ENCODE measurements at places on chromosomes 1 and 21.

DNA sequence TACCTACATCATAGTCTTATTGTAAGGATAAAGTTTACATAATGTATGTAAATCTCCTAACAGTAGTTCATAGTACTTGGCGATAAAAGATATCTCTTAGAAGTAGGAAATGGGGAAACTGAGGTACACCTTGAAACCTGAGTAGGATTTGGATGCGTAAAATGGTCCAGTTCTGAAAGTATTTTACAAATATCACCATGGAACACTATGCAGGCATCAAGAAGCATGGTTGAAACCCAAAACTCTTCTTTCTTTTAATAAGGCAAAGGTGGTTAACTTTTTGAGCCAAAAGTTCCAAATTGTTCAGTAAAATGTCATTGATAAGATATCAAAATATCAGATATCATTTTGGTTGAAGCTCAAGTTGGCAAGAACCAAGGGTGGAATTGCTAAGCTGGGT, 46.0 kb downstream of the ROR1 start:
- no peaks in the 10 kb centered on the region for H3K4me1 ChIP-seq
- no peak overlapping the region for H3K4me3 ChIP-seq
- DNase-seq: no peak
- no peaks in the 10 kb centered on the region for H3K36me3 ChIP-seq

DNA sequence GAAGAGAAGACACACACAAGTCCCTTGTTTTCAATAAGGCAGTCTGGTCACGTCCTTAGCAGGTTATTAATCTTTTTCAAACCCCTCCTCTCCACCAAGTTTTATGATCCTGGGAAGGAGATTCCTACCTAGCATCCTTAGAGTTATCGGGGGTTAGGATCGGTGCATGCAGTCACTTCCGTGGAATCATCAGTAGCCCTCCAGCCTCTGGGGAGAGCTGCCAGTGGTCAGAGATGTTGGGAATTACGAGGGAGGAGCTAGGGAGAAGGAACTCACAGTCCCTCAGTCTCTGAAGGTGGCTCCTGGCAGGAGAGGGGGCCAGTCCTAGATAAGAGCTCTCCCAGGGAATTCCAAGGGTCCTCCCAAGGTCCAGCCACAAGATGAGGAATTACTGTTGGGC, 57.7 kb upstream of the ATP5PO start:
- no peak for DNase-seq
- peaks cover 33% of the 10 kb centered on the region for H3K4me1 ChIP-seq
- H3K36me3 ChIP-seq: no peaks in the 10 kb centered on the region
- peaks cover 6% of the 10 kb centered on the region for H3K27me3 ChIP-seq

GRCh38 chr1:53783056-53783455, 44.1 kb upstream of the GLIS1 start:
- H3K27ac ChIP-seq: no peak overlapping the region
- no peaks in the 10 kb centered on the region for H3K27me3 ChIP-seq
- no peak overlapping the region for H3K4me3 ChIP-seq
- no peaks in the 10 kb centered on the region for H3K36me3 ChIP-seq
- H3K4me1 ChIP-seq: no peaks in the 10 kb centered on the region

DNA sequence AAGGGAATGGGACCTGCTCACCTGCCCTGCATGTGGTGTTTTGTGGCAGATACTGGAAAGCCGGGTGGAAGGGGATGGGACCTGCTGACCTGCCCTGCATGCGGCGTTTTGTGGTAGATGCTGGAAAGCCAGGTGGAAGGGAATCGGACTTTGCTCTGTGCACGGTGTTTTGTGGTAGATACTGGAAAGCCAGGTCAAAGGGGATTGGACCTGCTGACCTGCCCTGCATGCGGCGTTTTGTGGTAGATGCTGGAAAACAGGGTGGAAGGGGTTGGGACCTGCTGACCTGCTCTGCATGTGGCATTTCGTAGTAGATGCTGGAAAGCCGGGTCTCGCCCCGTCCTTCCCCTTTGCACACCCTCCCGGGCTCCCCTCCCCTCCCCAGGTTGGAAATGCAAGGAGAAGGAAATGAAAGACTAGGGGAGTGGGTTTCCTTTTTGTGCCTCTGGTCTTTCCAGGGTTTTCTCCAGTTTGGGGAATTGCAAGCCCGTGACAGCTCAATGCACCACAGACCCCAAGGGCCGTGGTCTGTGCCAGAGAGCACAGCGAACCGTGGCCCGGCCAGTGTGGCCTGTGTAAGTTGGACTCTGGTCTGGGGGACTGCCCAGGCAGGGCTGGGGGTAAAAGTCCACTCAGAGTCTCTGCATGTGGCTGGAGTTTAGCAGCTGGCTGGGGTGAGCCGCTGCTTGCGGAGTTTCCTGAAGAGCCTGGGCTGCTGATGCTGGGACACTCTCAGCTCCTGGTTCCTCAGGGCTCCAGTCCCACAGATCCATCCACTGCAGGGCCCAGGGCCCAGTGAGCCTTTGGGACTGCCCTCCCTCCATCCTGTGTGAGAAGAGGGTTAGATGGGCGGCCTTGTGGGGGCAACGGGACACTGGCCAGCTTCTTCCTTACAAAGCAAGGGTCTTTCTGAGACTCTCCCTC, 105.5 kb downstream of the CRYAA start:
- H3K27me3 ChIP-seq: peaks cover 3% of the 10 kb centered on the region
- H3K4me1 ChIP-seq: no peaks in the 10 kb centered on the region
- H3K27ac ChIP-seq: no peak overlapping the region
- no peak overlapping the region for H3K4me3 ChIP-seq
- no peaks in the 10 kb centered on the region for H3K36me3 ChIP-seq
- DNase-seq: no peak

DNA sequence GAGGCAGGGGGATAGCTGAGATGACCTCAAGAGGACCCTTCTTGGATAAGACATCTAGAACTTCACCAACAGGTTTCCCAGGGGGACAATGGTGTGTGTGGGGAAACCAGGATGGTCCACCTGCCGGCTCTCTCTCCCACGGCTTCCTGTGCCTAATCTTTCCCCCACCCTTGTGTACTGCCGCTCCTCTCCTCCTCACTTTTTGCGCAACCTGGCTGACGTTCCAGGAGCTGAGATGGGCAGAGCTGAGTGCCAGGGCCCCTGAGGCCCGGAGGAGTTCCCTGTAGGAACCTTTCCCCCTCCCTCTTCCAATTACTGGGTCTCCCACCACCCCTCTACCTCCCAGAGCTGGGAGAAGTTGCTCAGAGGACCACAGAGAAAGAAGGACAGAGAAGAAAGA, 6.9 kb downstream of the SLC26A9 start:
- no peaks in the 10 kb centered on the region for H3K27me3 ChIP-seq
- peaks cover 35% of the 10 kb centered on the region for H3K4me1 ChIP-seq
- no peak overlapping the region for H3K27ac ChIP-seq
- no peak for DNase-seq
- H3K4me3 ChIP-seq: no peak overlapping the region

DNA sequence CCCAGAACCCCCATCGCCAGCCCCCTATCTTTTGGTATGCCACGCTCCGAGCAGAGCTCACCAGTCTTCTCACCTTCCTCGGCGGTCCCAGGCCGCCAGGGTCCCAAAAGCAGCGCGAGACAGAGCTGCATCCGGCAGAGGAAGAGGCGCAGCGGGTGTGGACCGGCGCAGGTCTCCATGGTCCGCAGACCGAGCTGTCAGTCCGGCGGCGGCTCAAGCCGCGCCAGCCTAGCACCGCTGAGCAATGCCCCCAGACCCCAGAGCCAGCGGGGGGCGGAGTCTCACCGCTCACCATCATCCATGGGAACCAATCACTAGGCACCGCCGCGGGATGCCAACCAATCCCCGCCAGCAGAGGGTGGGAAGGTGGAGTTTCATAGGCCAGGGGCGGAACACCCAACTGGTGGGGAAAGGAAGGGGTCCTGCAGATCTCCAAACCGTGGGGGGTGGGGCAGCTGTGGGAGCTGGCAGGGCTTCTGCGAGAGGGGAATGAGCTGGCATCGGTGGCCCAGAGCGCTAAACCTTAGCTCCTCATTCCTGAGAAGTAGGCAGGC, at the start of gene EPHA10:
Gene EPHA10 (minus strand): TSS at position 233 of the 554 bp plus-strand sequence. CDS start 54 bp downstream, at position 179.
- peaks cover 25% of the 10 kb centered on the region for H3K27me3 ChIP-seq
- H3K27ac ChIP-seq: no peak within 1 kb of the TSS
- H3K4me1 ChIP-seq: no peaks in the 10 kb centered on the region
- DNase-seq: no peak

GRCh38 chr1:214422137-214422671, 129.2 kb downstream of the PTPN14 start:
- no peak overlapping the region for H3K27ac ChIP-seq
- H3K4me3 ChIP-seq: no peak overlapping the region
- H3K4me1 ChIP-seq: peaks cover 36% of the 10 kb centered on the region
- no peak for DNase-seq
- H3K27me3 ChIP-seq: no peaks in the 10 kb centered on the region
- no peaks in the 10 kb centered on the region for H3K36me3 ChIP-seq

DNA sequence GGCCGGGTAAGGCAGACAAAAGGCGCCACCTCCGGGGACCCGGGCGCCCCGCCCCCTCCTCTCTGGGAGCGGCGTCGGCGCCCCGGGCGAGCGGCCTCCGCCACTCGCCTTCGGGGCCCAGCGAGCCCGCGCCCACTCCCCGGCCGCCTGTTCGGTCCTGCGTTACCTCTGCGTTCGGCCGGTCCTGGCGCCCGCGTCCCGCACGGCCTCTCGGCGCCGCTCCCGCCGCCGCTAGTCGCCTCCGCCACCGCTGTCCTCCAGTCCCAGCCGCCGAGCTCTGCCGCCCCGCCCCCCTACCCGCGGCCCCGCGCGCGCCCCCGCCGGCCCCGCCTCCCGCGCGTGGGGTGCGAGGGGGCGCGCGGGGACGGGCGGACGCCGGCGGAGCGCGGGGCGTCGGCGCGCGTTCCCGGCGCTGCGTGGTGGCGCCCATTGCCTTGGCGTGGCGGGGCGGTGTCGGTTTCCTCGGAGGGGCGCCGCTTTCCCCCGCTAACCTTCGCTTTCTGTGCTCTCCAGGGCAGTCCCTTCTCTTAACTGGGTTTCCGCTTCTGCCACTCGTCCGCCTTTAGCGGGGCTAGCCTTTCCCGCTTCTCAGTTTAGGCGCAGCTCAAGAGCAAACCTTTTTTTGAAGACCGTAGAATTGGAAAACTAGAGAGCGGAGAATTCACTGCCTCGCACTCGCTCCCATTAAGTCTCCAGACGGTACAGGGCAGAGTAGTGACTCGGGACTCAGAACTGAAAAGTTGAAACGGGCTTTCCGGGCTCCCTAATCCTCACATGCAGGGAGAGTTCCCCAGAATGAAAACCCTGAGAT, at the start of gene HP1BP3:
Gene HP1BP3 (minus strand): TSS at position 279 of the 811 bp plus-strand sequence. CDS start 6,867 bp downstream, outside the sequence.
- peak; percentile 73 for DNase-seq
- H3K27ac ChIP-seq: peak within 1 kb of the TSS; percentile 93
- no peaks in the 10 kb centered on the region for H3K27me3 ChIP-seq

DNA sequence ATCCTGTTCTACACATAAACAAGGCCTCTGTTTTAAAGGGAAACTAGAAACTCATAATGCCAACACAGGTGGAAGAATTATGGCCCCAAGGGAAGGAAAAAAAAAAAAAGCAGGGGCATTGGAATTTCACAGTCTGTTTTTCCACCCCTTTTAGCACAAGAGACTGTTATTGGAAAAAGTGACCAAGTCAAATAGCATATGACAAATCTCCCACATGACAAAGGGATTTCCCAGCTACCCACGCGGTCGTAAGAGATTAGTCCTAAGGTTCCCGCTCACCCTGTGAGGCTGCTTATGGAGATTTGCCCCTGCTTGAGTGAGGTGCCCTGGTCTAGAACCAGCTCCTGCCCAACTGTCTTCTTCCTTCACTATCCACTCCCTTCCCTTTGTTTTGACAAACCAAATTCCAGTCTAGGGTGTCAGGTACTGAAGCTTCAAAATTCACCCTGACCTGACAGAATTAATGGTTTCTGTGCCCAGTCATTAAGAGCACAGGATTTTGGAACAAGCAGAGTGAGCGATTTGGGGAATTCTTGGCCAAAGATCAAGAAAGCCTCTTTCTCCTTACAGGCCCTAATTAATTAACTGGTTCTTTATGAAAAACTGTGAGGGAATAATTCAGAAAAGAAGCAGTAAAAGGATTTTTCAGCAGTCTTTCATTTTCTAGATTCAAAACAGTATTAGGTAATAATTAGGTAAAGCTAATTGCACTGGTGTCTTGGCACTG, 107.3 kb downstream of the NMNAT2 start:
- peak; percentile 43 for DNase-seq
- H3K27ac ChIP-seq: no peak overlapping the region
- no peaks in the 10 kb centered on the region for H3K36me3 ChIP-seq
- no peaks in the 10 kb centered on the region for H3K27me3 ChIP-seq
- H3K4me3 ChIP-seq: no peak overlapping the region

DNA sequence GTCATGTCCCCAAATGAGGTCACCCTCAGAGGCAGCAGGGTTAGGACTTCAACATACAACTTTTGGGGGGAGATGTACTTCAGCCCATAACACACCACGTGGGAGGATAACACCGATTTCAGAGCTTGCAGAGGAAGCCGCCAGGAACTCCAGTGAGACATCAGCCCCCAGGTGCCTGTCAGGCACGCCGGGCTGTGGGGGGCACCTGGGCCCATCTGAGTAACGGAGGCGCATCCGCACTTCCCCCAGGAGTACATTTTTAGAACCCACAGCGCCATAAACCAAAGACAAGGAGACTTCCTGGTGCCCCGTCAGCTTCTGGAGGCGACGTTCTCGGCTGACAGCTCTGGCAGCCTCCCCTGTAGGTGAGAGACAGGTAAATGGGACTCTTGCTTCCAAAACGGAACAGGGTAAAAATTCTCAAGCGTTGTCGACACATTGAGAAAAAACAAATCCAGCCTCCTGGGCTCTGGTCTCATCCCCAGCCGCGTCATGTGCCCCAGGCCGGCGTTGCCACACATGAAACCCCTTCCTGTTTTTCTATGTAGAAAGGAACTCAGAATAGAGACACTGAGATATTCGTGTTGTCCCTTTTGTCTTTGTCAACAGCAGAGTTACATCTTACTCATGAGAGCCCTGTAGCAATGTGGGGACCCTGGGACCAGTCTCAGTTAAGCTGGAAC, 93.3 kb downstream of the PDE9A start:
- no peak overlapping the region for H3K27ac ChIP-seq
- H3K27me3 ChIP-seq: no peaks in the 10 kb centered on the region
- H3K4me1 ChIP-seq: no peaks in the 10 kb centered on the region
- no peak overlapping the region for H3K4me3 ChIP-seq

DNA sequence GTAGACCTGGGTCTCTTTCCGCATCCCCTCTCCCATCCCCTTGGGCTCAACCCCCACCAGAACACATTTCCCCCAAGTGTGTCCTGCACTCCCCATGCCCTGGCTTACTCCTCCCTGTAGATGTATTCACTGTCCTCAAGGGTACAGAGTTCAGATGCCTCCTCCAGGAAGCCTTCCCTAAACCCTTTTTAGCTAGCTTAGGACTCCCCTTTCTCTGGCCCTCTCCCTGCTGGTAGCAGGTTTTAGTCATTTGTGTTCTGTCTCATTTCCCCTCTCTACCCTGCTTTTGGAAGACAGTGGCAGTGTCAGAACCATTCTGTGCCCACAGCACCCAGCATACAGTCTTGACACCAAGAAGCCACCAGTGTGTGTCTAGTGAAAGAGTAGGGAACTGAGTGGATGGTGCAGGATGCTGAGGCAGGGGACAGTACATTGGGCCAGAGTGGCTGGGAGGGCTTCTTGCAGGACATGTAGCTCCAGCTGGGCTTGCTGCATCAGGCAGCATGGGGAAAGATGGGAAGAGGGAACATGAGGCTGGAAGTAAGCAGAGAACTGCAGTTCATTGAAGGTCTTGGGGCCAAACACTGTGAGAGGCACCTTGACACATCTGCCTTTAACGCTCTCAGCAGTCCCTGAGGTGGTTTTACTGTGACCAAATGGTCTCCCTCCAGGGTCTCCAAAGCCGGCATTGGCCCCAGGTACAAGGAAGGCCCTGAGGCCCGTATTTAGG, 2.5 kb downstream of the FOXO6 start:
- peaks cover 30% of the 10 kb centered on the region for H3K27me3 ChIP-seq
- H3K4me1 ChIP-seq: peaks cover 3% of the 10 kb centered on the region
- H3K27ac ChIP-seq: no peak overlapping the region
- no peak for DNase-seq

GRCh38 chr1:240758296-240758695, 146.3 kb upstream of the GREM2 start:
- no peak overlapping the region for H3K4me3 ChIP-seq
- no peaks in the 10 kb centered on the region for H3K4me1 ChIP-seq
- H3K27me3 ChIP-seq: no peaks in the 10 kb centered on the region
- no peak for DNase-seq
- H3K36me3 ChIP-seq: no peaks in the 10 kb centered on the region

Data from endothelial cell of umbilical vein (primary cell).